ENCODE measurements at places on chromosomes 1 and 21.

DNA sequence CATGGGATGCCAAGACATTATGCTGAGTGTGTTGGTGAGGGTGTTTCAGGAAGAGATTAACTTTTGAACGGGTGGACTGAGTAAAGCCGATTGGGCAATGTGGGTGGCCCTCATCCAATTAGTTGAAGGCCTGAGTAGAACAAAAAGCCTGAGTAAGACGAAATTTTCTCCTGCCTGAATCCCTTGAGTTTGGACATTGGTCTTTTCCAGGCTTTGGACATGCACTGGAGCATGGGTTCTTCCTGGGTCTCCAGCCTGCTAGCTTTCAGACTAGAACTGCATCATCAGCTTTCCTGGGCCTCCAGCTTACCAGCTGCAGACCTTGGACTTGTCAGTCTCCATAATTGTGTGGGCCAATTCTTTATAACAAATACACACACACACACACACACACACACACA lies 63.6 kb downstream of the NIBAN1 start:
- no peak for DNase-seq

- no peak for DNase-seq
These were observed 115.6 kb downstream of the CCDC185 start for GRCh38 chr1:223508796-223509195.

DNA sequence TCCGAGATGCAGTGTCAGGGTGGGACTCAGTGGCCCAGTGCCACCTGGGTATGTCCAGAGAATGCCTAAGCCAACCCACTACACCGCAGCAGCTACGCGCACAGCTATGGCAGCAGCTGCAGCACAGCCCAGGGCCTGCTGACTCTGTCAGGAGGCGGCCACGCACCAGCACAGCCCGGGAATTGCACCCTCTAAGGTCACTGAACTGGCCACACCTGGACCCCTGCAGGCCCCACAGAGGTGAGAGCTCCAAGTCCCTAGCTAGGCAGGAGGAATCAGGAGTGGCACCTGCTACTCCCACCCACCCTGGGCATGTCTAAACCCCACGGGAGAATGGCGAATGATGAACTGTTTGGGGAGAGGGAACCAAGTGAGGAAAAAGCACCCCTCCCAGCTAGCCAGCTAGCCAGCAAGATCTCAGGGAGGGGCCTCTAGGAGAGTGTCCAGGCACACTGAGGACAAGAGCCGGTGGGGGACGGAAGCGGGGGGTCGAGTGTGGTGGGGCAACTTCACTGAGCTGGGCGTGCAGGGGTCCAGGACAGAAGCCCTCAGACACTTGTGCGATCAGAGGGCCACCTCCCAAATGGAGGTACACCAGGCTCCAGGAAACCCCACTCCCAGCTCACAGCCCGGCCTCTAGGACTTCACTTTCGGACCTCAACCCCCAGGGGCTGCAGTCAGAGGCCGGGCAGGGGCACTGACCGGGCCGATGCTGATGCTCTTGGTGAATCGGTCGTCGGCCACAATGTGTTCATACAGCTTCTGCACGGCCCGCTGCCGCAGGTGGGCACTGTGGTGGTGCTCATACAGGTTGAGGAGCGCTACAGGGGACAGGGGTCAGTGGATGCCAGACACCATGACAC lies 13.9 kb downstream of the LSS start:
- no peak for DNase-seq

GRCh38 chr1:234206651-234207284 lies 166.5 kb upstream of the COA6 start:
- DNase-seq, result no peak

DNA sequence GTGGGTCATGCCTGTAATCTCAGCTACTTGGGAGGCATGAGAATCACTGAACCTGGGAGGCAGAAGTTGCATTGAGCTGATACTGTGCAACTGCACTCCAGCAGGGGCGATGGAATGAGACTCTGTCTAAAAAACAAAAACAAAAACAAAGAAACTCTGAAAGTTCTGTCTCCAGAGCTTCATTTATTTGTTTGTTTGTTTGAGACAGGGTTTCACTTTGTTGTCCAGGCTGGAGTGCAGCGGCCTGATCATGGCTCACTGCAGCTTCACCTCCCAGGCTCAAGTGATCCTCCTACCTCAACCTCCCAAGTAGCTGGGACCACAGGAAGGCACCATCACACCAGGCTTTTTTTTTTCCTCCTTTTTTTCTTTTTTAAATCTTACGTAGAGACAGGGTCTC lies 191.8 kb upstream of the TNR start:
- no peak for DNase-seq

- no peak for DNase-seq
These were observed 82.7 kb downstream of the HLCS start for GRCh38 chr21:36883532-36884486.

DNA sequence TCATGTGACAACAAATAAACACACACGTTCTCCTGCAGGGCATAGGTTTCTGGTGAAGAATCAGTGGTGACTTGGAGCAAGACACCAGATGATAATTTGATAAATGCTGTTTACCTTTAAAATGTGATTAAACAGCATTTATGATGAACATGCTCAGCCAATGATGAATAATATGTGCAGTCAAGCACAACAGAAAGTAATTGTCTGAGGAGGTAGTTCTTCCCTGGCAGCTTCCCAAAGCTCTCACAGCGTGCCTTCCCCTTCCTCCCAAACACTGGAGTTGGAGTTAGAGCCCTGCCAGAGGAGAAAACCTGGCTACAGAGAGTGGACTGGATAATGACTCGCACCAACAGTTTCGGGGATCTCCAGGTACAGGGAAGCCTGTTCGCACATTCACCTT lies 463.5 kb downstream of the SMYD3 start:
- no peak for DNase-seq

DNA sequence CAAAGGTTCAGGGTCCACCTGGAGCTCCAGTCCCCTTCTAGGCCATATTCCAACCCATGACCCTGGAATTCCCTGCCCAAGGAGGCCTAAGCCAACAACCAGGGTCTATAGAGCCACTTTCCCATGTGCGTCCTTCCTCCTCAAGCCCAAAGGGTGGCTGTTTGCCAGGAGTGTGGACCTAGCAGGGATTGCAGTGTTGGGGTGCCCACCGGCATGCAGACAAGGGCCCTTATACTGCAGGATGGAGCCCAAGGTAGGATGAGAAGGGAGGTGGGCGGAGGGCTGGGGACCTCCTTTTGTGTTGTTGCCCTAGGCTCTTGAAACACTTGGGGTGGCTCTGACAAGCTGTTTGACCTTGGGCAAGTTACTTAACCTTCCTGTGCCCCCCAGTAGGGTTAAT lies 19.7 kb upstream of the ADGRB2 start:
- no peak for DNase-seq
